NCI-H345 (cell line): ENCODE measurements at places on chromosomes 5 and 9.

- no peak for DNase-seq
Measured at GRCh38 chr9:98159790-98160189, 32.6 kb downstream of the CORO2A start.

DNA sequence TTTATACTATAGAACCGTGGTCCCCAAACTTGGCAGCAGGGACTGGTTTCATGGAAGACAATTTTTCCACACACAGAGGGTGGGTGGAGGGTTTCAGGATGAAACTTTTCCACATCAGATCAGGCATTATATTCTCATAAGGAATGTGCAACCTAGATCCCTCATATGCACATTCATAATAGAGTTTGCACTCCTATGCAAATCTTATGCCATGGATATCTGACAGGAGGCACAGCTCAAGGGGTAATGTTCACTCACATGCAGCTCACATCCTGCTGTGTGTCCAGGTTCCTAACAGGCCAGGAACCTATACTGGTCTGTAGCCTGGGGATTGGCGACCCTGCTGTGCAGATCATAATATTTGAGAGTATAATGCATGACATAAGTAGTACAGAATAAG lies 1802.2 kb upstream of the ACO1 start:
- no peak for DNase-seq

- no peak for DNase-seq
Measured at GRCh38 chr5:145936401-145937131, at the start of gene SH3RF2. Gene SH3RF2 (plus strand): TSS chr5:145936578. CDS start chr5:145937929, 1,351 bp downstream.

DNA sequence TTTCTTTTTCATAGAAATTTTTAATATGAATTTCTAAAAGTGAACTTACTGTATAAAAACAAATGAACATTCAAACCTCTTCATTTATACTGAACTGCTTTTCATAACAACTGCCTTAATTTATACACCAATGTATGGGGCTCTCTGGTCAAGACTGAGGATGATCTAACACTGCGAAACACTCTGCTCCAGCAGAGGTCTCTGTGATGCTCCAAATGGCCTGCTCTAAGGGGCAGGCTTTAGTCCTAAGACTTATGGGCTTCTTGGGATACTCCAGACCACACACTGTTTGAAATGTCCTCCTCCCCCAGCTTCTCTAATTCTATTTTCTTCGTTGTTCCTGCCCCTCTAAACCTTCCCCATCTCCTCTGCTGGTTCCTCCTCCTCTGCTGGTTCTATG lies 58.5 kb downstream of the LIFR start:
- DNase-seq: no peak

DNA sequence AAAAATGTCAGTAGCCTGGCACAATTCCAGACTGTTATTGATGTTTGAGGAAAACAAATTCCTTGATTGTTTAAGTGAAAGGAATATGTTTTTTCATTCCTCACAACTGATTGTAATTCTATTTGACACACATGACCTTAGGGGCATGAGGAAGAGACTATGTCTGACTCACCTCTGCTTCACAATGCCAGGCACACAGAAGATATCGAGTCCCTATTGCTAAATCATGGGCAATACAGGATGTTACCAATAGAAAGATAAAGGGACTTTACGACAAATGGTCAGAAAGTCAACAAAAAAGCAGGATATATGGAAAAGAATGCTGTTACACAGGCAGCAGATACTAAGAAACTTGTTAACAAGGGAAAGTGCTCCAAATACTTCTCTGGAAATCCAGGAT lies 1903.5 kb downstream of the EFNA5 start:
- no peak for DNase-seq

GRCh38 chr5:87674235-87674634 lies 261.5 kb upstream of the CCNH start:
- no peak for DNase-seq

DNA sequence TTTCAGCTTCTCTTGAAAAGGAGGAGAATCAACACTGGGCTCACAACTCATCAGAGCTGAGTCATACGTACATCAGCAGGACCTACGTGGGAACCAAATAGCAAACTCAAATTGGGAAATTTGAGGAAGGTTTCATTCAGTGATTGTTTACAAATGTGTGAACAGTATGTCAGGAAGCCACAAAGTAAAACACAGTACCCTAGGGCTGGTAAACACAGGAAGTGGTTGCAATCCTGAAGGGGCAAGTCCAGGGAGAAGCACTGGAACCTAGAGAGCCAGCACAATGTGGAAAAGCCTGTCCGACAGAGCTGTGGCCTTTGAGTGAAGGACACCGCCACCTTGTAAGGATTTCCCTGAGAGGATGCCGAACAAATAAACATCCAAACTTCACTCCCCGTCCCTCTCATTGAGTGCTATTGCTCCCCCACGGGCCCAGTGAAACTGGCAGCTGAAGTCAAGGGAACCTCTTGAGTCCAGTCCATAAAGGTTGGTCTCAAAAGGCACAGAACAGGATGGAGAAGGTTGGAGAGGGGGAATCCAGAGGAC lies 26.7 kb upstream of the RICTOR start:
- DNase-seq: no peak

DNA sequence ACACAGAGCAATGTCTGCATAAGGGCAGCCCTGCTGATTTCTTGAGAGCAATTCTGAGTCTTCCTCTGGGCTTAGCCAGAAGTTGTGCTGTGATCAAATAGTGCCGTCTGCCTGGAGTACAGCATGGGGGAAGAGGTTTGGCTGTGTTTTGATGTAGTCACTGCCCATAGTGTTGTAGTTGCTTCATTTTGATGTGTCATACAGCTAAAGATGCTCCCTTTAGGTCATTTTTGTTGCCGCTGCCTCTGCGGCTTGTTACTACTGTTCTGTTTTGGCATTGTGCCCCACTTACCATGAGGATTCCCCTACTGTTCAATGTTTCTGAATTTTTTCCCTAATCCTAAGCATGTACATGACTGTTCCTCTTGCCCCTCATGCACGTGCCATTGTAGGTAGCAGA lies 23.0 kb downstream of the SLC36A1 start:
- DNase-seq: peak; percentile 50

DNA sequence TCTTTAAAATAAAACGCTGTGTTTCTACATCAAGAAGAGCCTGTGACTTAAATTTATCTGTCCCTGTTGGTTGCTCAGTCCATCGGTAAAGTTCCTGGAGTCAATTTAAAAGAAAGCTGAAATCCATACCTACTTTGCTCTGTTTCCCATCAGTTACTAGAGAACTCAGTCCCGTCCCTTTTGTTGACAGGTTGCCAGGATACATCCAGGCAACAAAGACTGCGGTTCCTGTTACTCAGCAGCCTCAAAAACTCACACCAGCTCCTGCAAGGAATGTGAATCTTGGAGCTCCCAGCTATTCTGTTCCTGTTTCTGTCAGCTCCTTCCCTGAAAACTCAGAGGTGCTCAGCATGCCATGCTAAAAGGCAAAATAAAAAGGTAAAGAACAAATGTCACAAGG lies at the start of gene ZNF474:
Gene ZNF474 (plus strand): TSS at position 241 of the 400 bp plus-strand sequence. CDS start 22,445 bp downstream, outside the sequence.
- DNase-seq: no peak

DNA sequence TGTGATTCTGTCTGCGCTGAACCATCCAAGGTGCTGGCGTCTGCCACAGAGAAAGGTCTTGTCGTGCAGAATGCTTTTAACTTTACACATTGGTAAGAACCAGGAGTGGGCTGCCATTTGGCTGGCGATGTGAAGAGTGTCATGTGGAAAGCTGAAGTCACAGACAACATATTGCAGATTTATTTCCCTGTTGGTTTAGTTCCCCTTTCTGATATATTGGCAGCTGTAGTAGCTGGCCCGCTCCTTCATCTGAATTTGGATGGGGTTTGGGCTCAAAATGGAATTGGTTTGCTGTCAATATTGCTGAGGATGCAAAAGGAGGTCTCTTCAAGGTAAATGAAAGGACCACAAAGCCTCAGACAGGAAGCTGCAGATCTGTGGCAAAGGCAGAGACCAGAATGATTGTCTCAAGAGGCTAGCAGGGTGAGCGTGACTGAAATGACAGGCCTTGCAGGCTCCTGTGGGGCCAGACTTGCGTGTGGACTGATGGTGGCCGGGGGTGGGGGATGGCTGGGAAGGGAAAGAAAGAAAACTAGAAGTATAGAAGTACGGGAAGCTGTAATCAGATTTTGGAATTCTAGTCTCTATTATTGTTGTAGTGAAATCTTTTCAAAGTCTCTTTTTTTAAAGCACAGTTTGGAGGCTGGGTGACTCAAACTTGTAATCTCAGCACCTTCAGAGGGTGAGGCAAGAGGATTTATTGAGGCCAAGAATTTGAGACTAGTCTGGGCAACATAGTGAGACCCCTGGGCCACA lies 25.1 kb upstream of the CD180 start:
- no peak for DNase-seq

GRCh38 chr9:93918061-93918460 lies 37.1 kb downstream of the BARX1 start:
- no peak for DNase-seq

- no peak for DNase-seq
Measured at GRCh38 chr5:73233461-73234203, 60.6 kb downstream of the TMEM174 start.

GRCh38 chr5:13253111-13253510 lies 691.4 kb downstream of the DNAH5 start:
- no peak for DNase-seq

GRCh38 chr5:27124590-27124989 lies 86.2 kb upstream of the CDH9 start:
- DNase-seq: no peak

DNA sequence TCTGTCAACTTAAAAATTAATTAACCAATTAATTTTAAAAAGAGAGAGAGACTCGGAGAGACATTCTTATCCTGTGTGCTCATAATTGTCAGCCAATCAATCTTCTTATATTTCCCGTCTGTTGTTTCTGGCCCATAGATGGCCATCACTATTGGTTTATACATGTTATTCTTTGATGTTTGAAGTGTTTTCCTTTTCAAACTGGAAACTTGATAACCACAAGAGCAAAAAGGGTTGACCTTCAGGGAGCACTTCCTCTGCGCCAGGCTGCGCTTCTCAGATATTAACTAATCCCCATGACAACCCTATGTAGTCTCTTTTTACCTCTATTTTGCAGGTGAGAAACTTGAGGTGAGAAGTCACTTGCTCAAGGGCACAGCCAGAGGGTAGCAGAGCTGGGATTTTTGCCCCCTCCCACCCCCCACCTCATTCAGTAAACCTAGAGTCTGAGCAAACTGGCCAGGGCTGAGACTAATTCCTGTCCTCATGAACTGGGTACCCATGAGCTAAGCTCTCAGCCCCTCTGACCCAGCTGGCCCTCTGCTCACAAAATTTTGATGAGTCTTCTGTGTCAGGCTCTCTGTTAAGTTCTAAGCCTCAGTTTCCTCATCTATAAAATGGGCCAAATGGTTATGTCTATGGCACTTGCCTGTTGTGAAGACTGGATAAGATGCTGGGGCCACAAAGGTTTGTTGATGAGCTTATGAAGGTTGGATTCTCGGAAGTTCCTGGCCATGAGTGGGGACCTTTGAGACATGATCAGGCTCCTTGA lies 86.0 kb upstream of the SH3PXD2B start:
- no peak for DNase-seq

- DNase-seq: no peak
Measured at GRCh38 chr5:149959406-149960236, 937 bp upstream of the SLC26A2 start.

DNA sequence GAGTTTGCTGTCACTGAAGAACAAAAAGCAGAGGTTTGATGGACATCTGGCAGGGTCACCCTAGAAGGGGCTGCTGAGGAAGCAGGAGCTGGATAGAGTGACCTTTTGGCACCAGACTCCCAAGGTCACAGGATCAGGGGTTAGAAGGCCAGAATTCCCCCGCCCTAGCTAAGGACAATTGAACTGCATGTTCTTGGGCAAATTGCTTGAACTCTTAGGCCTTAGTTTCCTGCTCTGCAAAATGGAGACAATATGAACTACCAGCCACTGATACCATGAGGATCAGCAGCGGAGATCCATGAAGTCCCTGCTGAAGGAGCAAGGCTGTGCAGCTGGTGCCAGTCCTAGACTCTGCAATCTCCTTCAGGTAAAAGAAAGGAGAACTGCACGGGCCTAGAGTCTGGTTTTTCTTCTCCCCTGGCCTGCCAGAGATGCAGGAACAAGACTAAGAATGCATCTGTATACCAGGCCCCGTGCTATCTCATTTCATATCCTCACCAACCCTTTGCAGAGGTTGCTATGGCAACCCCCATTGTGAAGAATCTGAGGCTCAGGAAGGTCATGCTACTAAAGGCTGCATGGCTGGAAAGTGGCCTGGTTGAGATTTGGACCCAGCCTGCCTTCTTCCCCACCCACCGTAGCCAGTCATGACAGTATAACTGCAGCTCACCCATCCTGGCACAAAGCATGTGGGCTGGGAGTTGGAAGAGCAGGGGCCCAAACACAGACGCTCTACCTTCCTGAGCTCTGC lies 33.7 kb downstream of the CAMK2A start:
- DNase-seq: no peak

DNA sequence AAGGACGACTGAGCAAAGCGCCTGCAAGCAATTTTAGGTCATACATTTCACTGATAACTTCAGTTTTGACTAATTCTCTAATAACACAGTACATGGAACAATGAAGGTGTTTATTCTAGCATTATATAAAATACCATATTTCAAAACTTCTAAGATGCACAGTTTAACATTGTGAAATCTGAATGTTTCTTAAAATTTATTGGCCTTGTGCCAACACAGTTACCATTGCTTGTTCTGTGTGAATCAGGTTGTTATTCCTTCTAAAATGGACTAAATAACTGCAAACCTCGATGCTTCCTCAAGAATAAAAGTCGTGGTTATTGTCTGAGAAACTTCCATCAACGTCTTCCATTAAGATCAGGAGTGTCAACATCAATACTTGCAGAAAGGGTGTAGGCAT lies 8.0 kb downstream of the MCC start:
- no peak for DNase-seq

DNA sequence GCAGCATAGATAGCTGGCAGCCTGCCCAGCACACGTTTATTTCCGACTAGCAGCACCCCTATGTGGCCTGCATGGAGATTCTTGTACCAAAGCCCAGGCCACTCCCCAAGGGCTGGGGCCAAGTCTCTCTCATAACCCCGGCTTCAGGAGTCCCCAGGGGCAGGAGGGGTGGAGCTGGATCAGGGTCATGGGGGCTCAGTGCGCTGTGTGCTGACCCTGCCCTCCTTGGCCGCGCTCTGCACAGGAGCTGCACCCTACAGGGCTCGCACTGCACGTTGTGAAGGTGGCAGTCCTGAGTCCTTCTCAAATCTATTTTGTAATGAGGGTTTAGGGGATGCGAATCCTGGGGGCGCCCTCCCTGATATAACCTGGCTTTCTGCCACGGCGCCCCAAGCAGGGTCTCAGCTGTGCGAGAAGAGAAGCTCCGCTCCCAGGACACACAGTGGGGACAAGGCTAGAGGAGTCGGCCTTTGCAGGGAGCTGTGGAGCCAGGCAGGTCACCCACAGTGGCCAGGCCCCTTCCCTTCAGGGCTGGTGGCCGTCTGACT lies 28.6 kb downstream of the NKD2 start:
- DNase-seq: peak; percentile 62

DNA sequence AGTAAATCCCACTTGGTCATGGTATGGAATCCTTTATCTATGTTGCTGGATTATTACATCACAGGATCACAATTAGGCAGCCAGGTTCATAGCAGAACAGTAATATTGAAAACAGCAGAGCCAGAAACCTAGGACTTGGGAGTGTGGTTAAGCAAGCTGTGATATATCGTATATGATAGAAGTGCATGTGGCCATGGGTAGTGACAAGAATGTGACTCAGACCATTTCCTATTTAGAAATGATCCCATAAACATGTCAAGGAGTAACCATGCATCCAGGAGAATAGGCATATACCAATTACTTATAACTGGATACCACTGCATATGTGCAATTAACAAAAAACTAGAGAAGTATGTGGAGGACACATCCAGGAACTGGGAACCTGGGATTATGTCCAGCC lies 31.2 kb downstream of the AMBP start:
- no peak for DNase-seq
